ENCODE measurements at places on chromosomes 3 and 15.

- DNase-seq = no peak
Observed at GRCh38 chr3:47961036-47961435, 55.2 kb downstream of the MAP4 start.

DNA sequence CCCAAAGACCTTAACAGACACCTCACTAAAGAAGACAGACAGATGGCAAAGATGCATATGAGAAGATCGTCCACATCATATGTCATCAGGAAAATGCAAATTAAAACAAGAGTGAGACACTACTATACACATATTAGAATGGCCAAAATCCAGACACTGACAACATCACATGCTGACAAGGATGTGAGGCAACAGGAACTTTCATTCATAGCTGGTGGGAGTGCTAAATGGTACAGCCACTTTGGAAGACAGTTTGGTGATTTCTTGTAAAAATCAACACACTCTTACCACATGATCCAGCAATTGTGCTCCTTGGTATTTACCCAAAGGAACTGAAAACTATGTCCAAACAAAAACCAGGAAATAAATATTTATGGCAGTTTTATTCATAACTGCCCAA, 17.6 kb downstream of the CHDH start:
- no peak for DNase-seq

DNA sequence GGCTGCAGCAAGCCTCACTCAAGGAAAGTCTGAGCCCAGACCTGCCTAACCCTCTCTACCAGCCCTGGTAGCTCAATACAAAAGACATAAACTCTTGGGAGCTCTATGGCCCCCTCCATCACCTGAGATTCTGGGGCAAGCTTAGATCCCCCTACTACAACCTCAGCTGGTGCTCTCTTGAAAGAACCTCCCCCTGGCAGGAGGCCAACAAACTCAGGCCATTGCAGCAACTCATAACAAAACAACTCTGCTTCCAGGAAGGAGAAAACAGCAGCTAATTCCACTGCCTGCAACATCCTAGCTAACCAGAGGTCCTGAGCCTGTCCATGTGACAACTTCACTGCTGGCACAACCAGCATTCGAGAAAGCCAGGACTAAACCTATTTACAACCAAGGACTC, 169.2 kb downstream of the ROBO1 start:
- DNase-seq = no peak

DNA sequence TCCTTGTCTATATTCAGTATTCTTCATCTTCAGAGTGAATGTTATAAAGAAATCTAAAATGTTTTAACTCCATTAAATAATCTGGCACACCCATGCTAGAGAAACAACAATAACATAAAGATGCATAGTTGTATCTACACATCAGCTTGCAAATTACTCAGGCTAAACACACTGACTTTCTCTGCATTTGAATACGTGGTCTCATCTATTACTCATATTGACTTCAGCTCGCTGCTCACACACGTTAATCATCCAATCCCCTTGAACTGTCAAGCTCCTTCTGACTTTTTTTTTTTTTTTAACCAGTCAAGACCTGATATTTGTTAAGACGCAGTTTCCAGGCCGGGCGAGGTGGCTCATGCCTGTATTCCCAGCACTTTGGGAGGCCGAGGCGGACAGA, 1137.3 kb upstream of the CADM2 start:
- DNase-seq = no peak

- DNase-seq = no peak
Observed at GRCh38 chr3:13599887-13600450, 51.0 kb downstream of the FBLN2 start.

- peak; percentile 60 for DNase-seq
Observed at GRCh38 chr3:179149406-179149867, 1.3 kb downstream of the PIK3CA start.

DNA sequence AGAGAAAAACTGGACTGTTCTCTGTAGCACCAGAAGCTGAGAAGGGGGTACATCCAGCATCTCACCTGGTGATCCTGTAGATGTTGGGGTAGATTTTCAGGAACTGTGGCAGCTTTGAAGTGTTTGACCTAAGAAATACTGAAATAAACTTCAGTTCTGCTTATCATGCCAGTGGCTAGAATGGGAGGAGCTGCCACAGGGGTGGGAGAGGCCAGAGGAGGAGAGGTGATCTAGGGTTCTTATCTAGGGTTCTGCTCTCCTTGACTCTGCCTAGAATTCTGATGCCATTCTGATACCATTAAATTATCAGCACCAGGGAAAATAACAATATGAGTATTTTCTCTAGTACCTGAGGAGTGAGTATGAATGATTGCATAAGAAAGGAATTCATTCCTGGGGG, 10.2 kb upstream of the CPOX start:
- DNase-seq = no peak

- no peak for DNase-seq
Observed at GRCh38 chr15:27928386-27928785, 170.7 kb downstream of the OCA2 start.

GRCh38 chr3:117308756-117309155, 599.2 kb downstream of the TUSC7 start:
- no peak for DNase-seq

- DNase-seq = no peak
Observed at GRCh38 chr3:71026634-71027578, 556.6 kb downstream of the FOXP1 start.

- DNase-seq = no peak
Observed at GRCh38 chr3:177463863-177464262, 266.6 kb upstream of the TBL1XR1 start.

GRCh38 chr3:8503461-8503860, 1.8 kb downstream of the LMCD1 start:
- DNase-seq = no peak

GRCh38 chr15:68620721-68621527, 42.1 kb downstream of the CORO2B start:
- no peak for DNase-seq

DNA sequence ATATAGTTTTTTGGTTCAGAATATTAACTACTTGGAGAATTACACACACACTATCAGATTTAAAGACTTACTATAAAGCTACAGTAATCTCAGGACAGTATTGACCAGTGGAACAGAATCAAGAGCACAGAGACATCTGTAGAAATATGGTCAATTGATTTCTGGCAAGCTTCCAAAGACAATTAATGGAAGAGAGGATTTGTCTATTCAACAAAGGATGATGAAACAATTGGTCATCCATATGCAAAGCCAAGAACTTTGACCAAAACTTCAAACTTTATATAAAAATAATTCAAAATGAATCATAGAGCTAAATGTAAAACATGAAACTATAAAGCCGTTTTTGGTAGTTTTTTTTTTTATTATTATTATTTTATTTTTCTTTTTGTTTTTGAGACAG, 29.8 kb upstream of the MB21D2 start:
- DNase-seq = no peak

DNA sequence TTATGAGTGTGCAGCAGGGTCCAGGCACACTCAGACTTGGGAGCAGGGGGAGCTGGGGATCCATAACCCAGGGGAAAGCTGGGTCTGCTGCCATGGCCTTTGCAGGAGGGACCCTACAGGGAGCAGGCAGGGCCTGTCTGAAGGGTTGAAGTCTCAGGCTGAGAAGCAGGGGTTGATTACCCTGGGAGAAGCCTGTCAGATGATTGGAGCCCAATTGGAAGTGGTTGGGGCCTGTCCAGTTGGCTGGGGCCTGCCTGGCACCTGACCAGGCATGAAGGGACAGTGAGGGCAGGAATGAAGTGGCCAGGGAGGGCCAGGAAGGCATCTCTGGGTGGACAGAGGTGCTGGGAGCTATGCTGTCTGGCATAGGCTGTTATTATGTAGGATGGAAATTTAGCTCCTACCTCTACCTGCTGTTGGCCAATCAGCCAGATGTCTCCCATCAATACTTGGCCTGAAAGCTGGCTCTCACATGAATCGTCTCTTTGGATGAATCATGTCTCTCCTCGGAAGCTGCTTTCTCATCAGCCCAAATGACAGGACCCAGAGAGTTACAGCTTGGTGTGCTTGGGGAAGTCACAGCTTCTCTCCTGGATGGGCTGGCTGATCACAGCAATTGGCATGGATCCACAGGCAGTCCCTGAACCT, 27.4 kb upstream of the SLCO2A1 start:
- no peak for DNase-seq

DNA sequence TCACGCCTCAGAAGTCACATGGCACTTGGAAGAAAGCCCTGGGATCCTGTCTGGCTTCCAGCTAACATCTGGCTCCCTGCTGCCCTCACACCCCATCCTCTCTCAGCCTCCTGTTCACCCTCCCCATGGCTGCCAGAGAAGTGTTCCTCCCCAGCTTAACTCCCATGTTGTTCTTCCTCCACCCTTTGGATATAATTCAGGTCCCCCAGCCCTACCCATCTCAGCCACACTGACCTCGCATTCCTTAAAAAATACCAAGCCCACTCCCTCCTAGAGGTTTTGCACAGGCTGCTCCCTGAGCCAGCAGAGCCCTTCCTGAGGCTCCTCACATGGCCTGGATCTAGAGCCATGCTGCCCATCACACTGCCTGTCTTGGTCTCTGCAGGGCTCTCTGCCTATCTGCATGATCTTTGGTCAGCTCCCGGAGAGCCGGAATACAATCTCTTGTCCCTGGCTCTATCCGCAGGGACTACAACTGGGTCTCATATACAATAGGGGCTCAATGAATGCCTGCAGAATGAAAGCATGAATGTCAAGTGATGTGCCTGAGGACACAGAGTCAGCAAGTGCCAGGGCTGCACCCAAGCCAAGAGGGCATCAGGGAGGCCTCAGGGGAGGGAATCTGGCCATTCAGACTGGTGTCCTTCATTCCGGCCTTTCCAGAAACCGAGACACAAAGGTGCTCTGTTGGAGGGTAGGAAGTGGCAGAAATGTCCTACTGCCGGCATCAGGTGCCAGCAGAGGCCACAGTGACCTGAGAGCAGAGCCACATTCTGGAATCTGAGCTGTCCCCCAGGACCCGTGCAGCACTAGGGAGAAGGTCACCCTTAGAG, 3.8 kb upstream of the TKT start:
- no peak for DNase-seq

DNA sequence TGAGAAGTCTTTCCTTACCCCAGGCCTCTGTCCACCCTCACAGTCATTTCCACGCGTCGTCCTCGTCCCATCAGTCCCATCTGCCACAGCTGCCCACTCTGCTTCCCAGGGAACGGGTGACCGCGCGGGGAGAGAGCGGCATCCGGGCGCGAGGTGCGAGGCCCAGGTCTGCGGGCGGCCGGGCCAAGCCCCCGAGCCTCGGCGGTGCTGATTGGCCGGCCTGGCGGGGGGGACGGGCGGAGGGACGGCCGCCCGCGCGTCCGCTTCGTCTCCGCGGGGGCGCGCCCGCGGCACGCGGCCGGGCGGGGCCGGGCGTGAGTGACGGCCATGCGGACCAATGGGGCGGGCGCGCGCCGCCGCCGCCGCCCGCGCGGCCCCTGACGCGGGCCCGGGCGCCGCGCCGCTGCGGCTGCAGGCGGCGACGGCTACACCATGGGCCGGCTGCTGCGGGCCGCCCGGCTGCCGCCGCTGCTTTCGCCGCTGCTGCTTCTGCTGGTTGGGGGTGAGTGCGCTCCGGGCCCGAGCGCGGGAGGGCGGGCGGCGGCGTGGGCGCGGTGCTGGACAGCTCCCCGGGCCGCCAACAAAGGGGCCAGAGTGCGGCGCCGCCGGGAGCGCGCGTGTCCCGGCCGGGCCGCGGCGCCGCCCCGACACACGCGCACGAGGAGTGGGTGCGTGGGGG, at the start of gene PODXL2:
Gene PODXL2, plus strand, starts transcription at position 398 of the 679 bp plus-strand sequence. Its CDS starts 35 bp downstream, at position 433.
- peak; percentile 28 for DNase-seq

- no peak for DNase-seq
Observed at GRCh38 chr3:147422196-147422595, 13.0 kb downstream of the ZIC1 start.

DNA sequence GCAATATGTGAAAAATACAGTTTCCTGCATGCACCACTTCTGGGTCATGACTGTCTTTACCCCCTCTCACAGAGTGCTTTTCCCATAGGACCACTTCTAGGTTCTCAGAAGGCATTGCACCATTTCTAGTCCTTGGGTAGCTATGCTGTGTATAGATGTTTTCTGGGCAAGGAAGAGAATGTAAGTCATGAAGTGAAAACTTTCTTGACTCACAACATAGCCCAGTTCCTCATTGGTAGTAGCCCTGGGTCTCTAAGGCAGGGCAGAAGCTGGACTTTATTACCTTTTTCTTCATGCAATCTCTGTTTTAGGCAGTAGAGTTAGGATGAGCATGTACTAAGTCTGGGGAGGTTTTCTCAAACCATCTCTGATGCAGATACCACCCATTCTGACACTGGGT, 203.1 kb downstream of the EPHB1 start:
- no peak for DNase-seq

GRCh38 chr3:181711325-181712135, at the start of gene SOX2:
SOX2 (plus strand) TSS chr3:181711925; CDS start chr3:181712361, 436 bp downstream.
- peak; percentile 42 for DNase-seq

DNA sequence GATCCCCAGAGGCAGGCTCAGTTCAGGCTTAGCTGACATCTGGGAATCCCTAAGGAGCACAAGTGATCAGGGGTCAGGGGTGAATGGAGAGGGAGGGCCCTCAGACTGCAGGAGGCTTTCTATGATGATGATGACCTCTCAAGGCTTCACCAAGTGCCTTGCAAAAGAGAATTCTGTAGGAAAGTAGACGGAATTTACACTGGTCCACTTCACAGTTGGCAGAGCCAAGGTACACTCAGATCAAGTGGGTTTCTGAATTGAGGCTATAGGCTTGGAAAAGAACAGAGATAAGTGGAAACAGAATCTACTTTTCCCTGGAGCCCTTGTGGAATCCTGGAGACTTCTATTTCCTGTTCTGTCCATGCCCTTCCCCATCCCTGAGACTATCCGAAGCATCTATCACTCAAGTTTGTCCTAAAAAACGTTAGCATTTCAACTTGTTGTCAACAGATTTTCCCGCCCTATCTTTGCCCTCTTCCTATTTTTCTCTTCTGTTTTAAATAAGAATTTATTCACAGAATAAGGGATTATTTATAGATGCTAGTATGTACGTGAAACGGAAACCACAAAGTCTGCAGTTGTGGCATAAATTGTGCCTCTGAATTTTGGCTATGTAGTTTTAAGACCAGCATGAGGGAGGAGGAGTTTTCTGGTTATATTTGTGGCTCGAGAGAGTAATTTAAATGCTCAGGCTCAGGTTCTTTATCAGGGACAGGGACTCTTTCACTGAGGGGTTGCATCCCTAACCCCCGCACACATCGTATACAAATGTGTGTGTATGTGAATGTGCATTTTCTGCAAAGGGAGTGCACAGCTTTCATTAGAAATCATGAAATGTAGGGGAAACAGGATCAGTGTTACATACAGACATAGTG, 12.8 kb downstream of the GCSAM start:
- peak; percentile 41 for DNase-seq

- no peak for DNase-seq
Observed at GRCh38 chr3:125684199-125684598, 88.9 kb upstream of the OSBPL11 start.

- DNase-seq = no peak
Observed at GRCh38 chr3:29521751-29522150, 240.9 kb downstream of the RBMS3 start.

- DNase-seq = peak; percentile 63
Observed at GRCh38 chr3:56772952-56773938, 28.5 kb downstream of the ARHGEF3 start.

GRCh38 chr15:52682781-52683180, 3.6 kb upstream of the ATOSA start:
- DNase-seq = peak; percentile 54

- no peak for DNase-seq
Observed at GRCh38 chr15:95644100-95644875, 686.2 kb upstream of the NR2F2 start.
